ENCODE measurements at places on chromosomes 5 and 9.

DNA sequence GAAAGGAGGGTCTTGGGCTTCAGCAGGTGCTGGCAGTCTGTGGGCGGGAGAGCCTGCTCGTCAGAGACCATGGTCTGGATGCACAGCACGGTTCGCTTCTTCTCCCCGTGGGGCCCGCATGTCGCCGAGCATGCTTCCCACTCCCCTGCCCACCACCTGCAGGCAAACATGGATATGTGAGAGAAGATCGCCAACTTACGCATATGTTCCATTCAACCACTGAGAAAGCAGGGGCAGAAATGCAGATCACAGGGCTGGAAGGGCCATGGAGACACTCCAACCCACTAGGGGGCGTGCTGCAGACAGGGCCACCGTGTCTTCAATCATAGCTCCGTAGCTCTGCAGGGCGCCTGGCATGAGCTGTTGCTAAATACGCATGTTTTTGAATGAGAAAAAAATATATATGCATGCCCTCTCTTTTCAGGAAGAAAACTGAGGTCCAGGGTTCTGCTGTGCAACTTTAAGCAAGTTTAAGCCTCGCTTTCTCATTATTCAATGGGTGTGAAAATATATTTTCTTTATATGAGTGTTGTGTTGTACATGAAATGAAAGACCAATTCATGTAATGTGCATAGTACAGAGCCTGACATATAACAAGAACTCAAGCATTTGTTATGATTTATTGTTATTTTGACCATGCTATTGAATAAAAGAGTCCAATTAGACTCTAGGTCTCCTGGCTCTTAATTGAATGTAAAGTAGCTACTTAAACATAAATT, 148.0 kb downstream of the TARS1 start:
- no peak for DNase-seq

DNA sequence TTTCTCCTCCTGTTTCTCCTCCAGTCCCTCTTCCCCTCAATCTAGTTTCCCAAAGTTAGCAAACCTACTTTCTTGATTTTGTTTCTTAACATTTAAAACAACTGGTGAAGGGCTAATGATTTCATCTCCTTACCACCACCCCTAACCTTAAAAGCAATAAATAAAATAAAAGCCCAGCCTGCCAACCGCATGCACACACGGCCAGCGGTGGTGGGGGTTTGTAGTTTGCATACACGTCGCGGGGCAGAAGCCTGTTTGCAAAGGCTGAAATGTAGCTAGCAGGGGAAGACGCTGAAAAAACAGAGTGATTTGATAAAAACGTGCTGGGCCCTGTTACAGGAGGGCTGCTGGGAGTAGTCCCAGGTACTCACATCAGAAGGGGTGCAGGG, 1.9 kb upstream of the DMRT2 start:
- DNase-seq = no peak

DNA sequence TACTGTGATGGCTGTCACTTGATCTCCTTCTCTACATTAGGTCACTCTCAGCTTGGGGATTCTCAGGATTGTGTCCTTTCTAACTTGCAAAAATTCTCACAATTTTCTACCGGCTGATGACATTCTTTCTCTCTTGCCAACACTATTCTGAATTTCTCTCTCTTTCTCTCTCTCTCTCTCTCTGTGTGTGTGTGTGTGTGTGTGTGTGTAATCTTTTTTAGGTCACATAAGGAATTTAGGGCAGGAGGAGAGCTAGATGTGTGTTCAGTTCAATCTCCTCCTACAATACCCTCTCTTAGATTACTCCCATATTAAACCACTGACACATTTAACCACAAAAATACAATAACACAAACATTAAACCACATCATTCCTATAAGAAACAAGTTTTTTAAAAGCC, 242.3 kb upstream of the NREP start:
- DNase-seq = no peak

DNA sequence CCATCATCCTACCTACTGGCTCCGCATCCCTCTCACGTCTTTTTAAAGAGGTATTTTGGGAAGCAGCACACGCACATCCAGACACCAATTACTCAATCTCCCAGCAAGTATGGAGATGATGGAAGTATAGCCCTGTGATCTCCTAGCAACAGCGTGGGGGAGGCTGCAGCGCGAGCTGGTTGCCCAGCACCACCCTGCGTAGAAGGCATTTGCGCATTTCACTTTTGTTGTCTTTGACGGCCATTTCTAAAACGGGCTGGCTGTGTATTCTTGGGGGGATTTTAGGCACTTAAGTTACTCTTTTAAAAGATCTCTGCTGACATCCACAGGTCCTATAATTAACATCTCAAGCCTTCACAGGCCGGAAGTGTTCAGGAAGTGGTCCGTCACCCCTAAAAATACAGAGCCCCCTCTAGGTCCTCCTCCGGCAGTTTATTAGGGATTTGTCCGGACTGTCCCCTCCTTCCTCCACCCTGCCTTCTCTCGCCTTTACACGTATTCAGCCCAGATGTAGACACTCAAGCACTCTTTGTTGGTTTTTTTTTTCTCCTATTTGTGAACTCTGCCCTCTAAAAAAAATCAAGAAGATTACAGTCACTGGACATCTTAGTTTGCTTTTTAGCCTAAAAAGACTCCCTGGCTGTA, 371.4 kb downstream of the NTRK2 start:
- DNase-seq = no peak

DNA sequence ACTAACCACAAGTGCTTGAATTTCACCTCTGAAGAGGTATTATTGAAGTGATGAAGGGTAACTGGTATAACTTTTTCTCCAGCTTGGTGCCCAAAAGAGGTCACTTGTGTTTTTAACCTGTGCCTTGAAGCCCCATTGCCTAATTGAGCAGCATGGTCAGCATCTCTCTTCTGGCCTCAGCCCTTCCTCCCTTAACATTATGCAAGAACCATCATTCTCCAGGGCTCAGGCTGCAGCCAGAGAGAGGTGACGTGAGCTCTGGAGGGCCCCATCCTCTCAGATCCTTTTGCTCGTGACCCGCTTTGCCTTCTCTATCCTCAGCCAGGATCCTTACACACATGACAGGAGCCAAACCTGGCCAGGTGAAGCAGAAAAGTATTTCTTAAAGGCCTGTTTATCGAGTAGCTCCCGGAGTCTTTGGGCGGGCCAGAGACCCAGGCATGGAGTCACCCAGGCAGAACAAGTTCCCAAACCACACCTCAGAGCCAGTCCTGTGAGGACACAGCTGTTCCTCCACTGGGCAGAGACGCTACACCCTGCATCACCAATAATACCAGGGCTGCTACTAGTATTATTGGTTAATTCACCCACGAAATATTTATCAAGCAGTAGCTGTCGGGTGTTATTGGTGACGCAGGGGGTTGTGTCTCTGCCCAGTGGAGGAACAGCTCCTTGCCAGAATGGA, 29.6 kb upstream of the BOD1 start:
- DNase-seq = no peak

DNA sequence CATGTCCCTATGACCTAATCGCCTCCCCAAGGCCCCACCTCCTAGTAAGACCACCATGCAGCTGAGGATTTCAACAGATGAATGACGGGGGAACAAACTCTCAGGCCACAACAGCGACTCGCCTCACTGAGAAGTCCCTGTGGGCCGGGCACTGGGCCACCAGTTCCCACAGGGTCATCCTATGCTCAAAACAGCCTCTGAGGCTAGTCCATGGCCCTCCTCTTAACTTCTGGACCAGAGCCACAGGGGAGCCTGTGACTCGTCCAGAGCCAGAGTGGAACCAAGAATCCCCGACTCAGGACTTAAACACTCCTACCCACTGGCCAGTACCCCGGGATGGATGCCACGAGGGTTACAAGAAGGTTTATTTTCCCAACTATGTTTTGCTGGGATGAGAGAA, 12.3 kb downstream of the GFPT2 start:
- no peak for DNase-seq

GRCh38 chr9:107173422-107174180, 109.5 kb upstream of the RAD23B start:
- DNase-seq = no peak

DNA sequence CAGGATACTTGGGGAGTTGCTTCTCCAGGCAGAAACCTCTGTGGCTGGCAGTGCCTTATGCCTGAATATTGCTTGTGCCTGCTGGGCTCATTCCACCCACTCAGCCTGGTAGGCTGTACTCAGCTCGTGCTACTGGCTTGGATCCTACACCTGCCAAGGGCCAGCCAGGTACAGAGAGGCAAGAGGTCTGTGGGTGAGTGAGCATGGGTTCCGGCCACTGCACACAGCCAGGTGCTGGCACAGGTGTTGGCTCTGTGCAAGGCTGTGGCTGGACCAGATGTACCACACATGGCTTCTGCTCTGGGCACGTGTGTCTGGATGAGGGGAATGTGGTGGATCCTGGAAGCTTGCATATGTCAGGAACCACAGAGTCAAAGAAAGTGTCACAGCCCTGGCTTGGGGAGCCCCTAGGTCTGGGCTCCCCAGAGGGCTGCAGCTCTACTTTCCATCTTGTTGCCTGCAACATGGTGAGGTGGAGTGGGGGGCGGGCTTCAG, 76.7 kb upstream of the C6 start:
- DNase-seq = no peak

DNA sequence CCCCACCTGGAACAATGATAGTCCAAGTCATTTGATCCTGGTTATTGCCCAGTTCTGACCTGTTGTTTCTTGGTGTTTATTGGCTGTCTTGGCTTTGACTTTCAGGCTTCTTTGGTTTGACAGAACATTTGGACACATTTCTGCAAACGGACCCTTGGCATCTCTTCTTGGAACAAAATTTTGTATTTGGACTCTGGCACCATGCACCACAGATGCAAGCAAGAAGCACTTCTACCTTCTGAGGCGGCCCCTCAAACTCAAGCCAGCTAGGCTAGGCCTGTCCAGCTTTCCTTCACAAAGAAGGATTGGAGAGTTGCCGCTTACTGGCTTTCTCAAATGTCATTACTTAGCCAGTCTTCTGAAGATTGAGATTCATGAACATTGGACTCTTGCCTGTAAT, 23.1 kb upstream of the FGF10 start:
- DNase-seq = no peak

DNA sequence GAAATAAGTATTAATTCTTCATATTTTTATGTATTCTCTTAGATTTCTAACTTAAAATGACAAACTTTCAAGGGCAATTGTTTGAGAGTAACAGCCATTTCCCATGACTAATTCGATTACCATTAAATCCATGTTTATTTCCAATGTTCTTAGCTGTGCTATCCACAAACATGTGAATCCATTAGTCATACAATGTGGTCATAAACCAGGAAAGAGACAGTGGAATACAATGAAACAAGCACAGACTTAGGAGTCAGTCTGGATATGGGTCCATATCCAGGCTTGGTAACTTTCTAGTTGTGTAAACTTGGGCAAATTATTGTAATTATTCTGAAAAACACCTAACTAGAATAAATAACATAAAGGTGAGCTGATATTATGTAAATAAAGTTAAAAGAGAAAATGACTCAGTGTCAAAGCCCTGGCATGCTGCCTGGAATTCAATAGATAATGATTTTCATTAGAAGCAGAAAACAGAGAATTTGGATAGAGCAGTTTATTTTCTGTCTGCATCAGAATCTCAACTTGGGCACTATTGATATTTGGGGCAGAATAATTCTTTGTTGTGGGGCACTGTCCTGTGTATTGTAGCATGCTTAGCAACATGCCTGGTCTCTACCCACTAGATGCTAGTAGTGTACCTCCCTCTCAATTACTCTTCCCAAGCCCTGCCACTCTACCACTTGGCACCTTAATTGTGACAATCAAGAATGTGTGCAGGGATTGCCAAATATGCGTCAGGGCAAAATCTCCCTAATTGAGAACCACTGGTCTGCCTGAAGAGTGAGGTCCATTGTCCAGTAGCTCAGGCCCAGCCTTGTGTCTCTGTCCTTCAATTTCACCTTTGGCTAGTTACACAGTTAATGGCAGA, 44.7 kb upstream of the SLC27A6 start:
- no peak for DNase-seq

GRCh38 chr9:16833296-16833835, 37.1 kb downstream of the BNC2 start:
- no peak for DNase-seq

- DNase-seq = no peak
Observed at GRCh38 chr9:100492952-100493351, 20.0 kb downstream of the TMEFF1 start.

- DNase-seq = no peak
Observed at GRCh38 chr5:58077966-58078365, 381.9 kb downstream of the PLK2 start.

DNA sequence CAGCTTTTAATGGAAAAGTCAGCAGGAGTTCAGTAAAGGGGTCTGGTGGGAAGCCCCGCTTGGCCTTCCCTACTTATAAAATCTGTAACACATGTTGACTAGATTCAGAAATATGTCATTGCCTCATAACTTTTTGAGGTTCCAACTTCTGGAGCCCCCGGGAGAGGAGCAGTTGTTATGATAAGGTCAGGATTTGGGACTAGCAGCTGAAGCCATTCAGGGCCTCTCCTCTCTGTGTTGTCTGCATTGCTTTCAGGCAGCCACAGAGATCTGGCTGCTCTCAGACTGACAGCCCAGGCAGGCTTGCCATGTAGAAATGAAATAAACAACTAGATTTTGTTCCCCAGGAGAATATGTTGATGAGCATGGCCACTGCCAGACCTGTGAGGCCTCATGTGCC, 167.1 kb downstream of the RFK start:
- no peak for DNase-seq

DNA sequence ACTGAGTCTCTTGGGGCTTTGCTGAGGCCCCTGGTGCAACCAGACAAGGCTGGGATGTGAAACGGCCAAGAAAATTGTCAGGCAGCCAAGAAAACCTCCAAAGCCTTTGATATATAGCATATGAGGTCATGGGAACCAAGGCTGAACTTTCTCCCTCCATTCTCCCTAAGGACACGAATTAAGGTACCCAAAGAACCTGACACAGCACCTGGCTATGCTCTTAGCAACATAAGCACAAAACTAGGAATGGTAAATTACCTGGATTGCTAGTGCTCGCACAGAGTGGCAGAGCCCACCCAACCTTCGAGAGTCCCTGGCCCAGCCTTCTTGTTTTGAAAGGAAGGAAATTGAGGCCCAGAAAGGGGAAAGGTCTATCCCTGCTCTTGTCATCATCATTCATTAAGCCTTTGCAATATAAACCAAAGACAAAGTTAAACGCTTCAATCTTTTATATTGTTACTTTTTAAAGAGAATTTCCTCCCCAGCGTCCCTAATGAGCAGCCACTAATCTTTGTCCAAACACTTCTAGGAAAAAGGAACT, 220.0 kb upstream of the NR4A3 start:
- DNase-seq = no peak

GRCh38 chr9:18591261-18591660, 117.3 kb downstream of the ADAMTSL1 start:
- no peak for DNase-seq

- DNase-seq = no peak
Observed at GRCh38 chr5:82641331-82642003, 363.3 kb upstream of the RPS23 start.

Measured in stimulated activated CD8-positive, alpha-beta memory T cell treated with anti-CD3 and anti-CD28 coated beads, Interleukin-2, amount 100 ng/mL, for 1 hour (primary cell).